Right lobe of liver (tissue), 6 donors: ENCODE measurements at places on chromosomes 7 and 10. TPM values are rescaled to one million over a fixed set of nuclear protein-coding genes. Genes with fewer than 3 reads are reported as not detected.

DNA sequence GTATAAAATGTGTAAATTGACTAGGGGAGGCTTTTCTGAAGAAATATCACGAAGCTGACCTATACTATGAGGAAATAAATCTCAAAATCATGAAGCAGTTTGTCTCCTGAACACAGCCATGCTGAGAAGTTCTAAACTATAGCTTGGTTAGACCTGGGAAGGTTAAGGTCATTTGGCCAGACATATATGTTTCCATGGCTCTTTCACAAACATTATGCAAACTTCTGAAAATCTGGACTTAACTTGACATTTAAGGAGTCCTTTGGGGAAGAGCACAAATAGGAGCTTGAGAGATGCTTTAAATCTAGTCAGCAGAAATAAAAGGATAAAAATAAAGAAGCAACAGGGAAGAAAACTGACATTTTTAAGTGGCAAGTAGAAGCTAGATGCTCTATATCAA is 115.9 kb upstream of the MEOX2 start:
- no peaks in the 10 kb centered on the region for H3K36me3 ChIP-seq
- H3K27ac ChIP-seq = no peak overlapping the region
- no peak for DNase-seq
- H3K4me3 ChIP-seq = no peak overlapping the region

- H3K36me3 ChIP-seq = no peaks in the 10 kb centered on the region
- H3K4me3 ChIP-seq = no peak overlapping the region
- no peak overlapping the region for H3K27ac ChIP-seq
Measured at GRCh38 chr7:42227936-42228591, 8.9 kb downstream of the GLI3 start.

DNA sequence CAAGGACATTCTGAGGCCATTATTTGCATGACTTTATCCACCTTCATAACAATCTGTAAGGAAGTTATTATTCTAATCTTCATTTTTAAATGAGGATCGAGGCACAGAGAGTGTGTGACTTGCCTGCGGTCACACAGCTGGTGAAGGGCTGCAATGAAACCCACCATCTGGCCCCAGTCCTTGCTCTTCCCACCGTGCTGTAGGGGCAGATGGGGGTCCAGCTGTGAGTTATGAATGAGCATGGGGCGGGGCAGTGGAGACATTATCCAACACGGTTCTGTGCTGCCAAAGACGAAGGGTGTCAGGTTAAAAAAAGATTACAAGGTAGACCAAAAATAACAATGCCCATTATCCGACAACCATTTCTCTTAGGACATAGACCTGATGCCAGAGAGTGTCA is 417.5 kb upstream of the MGMT start:
- no peaks in the 10 kb centered on the region for H3K36me3 ChIP-seq
- no peaks in the 10 kb centered on the region for H3K27me3 ChIP-seq
- DNase-seq = no peak
- no peak overlapping the region for H3K27ac ChIP-seq
- no peak overlapping the region for H3K4me3 ChIP-seq

DNA sequence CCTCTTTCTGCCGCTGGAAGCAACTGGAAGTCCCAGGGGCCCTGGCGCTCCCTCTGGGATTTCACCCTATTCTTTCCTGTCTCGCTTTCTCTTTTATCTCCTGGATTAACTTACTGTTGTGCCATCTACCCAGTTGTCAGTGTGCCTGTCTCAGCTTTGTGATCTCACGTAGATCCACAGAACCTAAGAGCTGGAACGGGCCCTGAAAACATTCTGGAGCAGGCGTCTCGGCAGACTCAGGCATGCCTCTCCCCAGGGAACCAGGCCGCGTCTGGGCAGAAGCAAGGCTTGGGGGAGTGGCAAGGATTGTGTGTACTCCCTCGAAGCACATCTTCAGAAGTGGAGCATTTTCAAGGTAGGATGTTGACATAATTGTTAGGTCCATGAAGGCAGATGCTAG is 87.2 kb downstream of the KCNMA1 start:
- H3K4me3 ChIP-seq = no peak overlapping the region
- no peaks in the 10 kb centered on the region for H3K4me1 ChIP-seq
- no peak for DNase-seq
- no peak overlapping the region for H3K27ac ChIP-seq

DNA sequence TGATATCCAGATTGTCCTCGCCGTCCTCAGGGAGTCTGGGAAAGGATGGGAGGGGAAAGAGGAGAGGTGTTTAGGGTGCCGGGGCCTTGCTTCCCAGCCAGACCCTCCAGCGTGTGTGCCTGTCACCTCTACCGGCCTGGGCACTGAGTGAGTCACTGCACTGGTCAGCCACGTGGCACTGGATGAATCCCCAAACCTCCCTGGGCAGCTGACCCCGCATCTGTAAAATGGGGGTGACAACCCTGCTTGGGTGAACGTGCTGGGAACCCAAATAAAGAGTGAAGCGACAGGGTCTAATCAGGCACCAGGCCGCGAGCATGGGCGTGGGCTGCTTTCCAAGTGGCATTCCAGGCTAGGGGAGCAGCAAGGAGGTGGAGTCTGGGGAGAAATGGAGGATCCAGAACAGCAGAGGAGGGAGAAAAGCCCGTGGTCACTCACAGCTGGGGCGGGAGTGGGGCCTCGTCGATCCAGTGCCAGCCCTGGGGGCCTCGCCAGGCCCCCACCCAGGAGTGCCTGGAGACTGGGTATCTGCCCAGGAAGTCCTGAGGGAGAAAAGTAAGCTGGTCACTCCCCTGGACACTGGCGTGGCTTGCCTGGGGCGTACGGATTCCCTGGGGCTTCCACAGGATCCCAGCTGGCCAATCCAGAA is 29.7 kb downstream of the KLRG2 start:
- H3K27me3 ChIP-seq = no peaks in the 10 kb centered on the region
- H3K27ac ChIP-seq = no peak overlapping the region
- no peaks in the 10 kb centered on the region for H3K36me3 ChIP-seq
- H3K4me3 ChIP-seq = no peak overlapping the region
- H3K4me1 ChIP-seq = no peaks in the 10 kb centered on the region

DNA sequence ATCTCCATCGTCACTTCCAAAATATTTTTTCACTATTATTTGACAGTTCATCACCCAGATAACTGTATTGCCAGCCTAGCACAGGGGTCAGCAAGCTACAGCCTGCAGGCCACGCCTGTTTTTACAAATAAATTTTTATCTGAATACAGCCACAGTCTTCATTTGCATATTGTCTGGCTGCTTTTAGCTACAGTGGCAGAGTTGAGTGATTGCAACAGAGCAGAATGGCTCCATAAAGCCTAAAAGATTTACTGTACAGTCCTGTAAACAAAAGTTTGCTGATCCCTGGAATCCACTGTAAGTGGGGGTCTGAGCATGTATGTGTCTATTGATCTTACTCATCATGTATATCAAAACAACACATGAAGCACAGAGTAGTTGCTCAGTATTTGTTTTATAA is 45.9 kb upstream of the GNAI1 start:
- H3K27ac ChIP-seq = no peak overlapping the region
- no peaks in the 10 kb centered on the region for H3K4me1 ChIP-seq
- H3K27me3 ChIP-seq = no peaks in the 10 kb centered on the region
- H3K4me3 ChIP-seq = no peak overlapping the region
- DNase-seq = no peak

GRCh38 chr7:133550145-133550544 is 297.3 kb downstream of the EXOC4 start:
- DNase-seq = no peak
- H3K36me3 ChIP-seq = no peaks in the 10 kb centered on the region
- no peaks in the 10 kb centered on the region for H3K27me3 ChIP-seq
- no peak overlapping the region for H3K27ac ChIP-seq

DNA sequence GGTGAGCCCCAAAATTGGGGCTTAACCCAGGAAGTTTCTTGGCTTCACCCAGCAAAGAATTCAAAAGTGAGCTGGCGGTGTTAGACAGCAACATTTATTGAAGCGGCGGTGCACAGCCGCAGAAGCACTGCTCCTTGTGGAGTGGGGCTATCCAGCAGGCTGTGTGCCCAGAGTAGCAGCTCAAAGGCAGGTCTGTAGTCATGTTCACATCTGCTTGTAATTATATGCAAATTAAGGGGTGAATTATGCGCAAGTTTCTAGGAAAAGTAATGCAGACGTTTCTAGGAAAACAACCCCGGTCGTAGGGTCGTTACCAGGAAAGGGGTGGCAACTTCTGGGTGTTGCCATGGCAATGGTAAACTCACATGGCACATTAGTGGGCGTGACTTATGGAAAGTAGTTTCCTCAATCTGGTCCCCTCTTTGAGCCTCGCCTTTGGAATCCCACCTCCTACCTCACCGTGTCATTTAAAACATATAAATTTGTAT is 13.7 kb upstream of the KBTBD2 start:
- DNase-seq = no peak
- H3K36me3 ChIP-seq = no peaks in the 10 kb centered on the region
- peak overlapping the region; percentile 36 for H3K4me3 ChIP-seq
- no peaks in the 10 kb centered on the region for H3K27me3 ChIP-seq

GRCh38 chr7:96088579-96088978 is 233.3 kb downstream of the SLC25A13 start:
- no peaks in the 10 kb centered on the region for H3K36me3 ChIP-seq
- no peak overlapping the region for H3K27ac ChIP-seq
- DNase-seq = no peak
- no peak overlapping the region for H3K4me3 ChIP-seq
- H3K27me3 ChIP-seq = no peaks in the 10 kb centered on the region

DNA sequence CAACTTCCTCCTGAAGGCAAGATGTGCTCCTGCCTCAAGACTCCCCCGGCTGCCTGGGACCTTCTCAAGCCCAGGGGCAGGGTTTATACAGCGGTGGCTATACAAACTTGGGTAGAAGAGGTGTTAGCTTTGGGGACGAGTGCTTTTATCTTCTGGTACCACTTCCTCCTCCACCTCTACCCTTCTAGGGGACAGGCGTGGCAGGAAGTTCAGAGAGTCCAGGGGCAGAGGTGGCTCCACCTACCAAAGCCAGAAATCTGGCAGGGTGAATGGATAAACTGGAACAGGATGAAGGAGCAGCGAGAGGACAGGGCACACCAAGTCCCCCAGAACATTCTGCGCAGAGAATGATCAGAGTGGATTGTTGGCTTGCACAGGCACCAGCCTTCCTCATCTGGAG is 24.0 kb upstream of the TM9SF3 start:
- no peaks in the 10 kb centered on the region for H3K36me3 ChIP-seq
- H3K4me1 ChIP-seq = no peaks in the 10 kb centered on the region
- no peaks in the 10 kb centered on the region for H3K27me3 ChIP-seq
- no peak for DNase-seq
- H3K27ac ChIP-seq = no peak overlapping the region

DNA sequence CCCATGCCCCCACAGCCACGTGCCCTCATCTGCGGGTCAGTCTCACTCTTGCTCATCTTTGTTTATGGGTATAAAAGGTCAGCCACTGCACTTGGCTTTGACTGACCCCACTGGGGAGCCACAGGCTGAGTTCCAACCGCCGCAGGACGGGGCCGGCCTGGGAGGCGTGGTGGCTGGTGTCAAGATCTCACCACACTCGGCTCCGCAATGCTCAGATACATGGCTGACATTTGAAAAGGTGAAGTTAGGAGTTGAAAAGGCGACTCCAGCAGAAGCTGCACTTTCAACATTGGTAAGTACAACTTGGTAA is 14.9 kb downstream of the TUBGCP2 start:
- no peak overlapping the region for H3K27ac ChIP-seq
- no peaks in the 10 kb centered on the region for H3K4me1 ChIP-seq
- H3K4me3 ChIP-seq = no peak overlapping the region
- no peaks in the 10 kb centered on the region for H3K27me3 ChIP-seq
- peaks cover 24% of the 10 kb centered on the region for H3K36me3 ChIP-seq
- no peak for DNase-seq

- DNase-seq = no peak
- no peaks in the 10 kb centered on the region for H3K27me3 ChIP-seq
- peaks cover 5% of the 10 kb centered on the region for H3K36me3 ChIP-seq
- no peak overlapping the region for H3K27ac ChIP-seq
- H3K4me3 ChIP-seq = no peak overlapping the region
Measured at GRCh38 chr10:11511321-11511720, 100.1 kb downstream of the USP6NL start.

GRCh38 chr7:156456503-156457115 is 184.0 kb upstream of the RNF32 start:
- H3K4me3 ChIP-seq = no peak overlapping the region
- H3K27me3 ChIP-seq = no peaks in the 10 kb centered on the region
- DNase-seq = no peak
- H3K4me1 ChIP-seq = no peaks in the 10 kb centered on the region

DNA sequence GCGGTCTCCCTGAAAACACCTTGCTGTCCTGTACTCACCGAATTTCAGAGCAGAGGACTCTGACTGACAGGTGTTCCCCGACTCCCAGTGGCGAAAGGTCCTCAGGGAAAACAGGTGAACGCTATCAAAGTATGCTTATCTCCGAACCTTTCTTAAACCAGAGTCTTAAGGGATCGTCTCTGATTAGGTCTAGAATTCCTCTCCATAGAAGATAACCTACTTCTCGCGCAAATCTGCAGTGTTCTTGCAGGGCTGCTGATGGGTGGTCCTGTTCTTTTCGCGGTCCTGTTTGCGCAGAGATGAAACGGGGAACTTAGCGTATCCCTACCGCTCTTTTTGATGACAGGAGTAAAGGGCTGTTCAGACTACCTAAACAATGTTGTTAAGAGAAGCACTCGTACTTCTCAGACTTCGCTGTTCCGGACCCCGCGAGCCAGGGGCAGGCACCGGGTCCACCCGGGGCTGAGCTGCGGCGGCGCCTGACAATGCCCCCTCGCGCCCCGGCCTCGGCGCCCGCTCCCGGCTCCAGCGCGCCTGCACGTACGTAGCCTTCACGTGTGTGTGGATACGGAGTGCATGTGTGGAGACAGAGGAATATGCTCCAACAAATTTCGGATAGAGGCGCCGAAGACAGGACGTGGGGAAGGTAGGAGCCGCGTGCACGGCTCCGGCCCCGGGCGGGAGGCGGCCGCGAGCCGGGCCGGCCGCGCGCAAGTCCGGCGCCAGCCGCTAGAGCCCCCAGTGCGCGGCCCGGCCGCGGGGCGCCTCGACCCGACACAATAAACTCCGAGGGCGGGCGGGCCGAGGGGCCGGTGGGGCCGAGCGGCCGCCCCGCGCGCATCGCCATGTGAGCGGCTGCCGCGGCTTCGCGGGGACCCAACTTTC is 766 bp upstream of the ZMYND11 start:
- peak overlapping the region; percentile 78 for H3K4me3 ChIP-seq
- no peaks in the 10 kb centered on the region for H3K36me3 ChIP-seq
- H3K27ac ChIP-seq = peak overlapping the region; percentile 86
- peaks cover 9% of the 10 kb centered on the region for H3K4me1 ChIP-seq
- DNase-seq = no peak

DNA sequence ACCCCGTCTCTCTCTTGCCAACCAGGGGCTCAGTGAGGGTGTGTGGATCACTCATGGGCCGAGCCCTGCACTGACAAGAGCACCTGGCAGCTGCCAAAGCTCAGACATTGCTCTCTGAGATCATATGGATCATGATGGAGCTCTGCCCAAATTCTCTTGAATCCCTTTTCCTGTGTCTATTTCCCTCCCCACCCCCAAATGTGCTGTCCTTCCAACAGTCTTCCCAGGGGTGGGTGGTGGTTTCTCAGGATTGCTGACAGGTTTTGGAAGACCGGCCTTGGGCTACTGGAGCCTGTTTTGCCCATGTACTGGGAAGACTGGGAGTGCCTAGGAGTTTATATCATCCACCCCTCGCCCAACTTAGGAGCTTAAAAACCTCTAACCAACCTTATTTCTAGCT is 10.5 kb downstream of the ARHGAP22 start:
- DNase-seq = no peak
- H3K4me1 ChIP-seq = no peaks in the 10 kb centered on the region
- no peak overlapping the region for H3K27ac ChIP-seq
- H3K27me3 ChIP-seq = no peaks in the 10 kb centered on the region
- H3K4me3 ChIP-seq = no peak overlapping the region
- H3K36me3 ChIP-seq = no peaks in the 10 kb centered on the region

The HOXA13 gene
- total RNA-seq = not detected

The STRIP2 gene
- total RNA-seq = 0.58 TPM

The SSBP1 gene
- total RNA-seq = 49.7 TPM

The CD36 gene
- 43.7 TPM for total RNA-seq

The HYAL4 gene
- total RNA-seq = not detected

The PLXDC2 gene
- total RNA-seq = 6.5 TPM

The LLCFC1 gene
- not detected for total RNA-seq

The SLC26A3 gene
- total RNA-seq = 0.90 TPM
